ENCODE measurements at places on chromosomes 7 and 10.

GRCh38 chr7:117793521-117793920 lies 79.7 kb downstream of the CTTNBP2 start:
- DNase-seq, result no peak

DNA sequence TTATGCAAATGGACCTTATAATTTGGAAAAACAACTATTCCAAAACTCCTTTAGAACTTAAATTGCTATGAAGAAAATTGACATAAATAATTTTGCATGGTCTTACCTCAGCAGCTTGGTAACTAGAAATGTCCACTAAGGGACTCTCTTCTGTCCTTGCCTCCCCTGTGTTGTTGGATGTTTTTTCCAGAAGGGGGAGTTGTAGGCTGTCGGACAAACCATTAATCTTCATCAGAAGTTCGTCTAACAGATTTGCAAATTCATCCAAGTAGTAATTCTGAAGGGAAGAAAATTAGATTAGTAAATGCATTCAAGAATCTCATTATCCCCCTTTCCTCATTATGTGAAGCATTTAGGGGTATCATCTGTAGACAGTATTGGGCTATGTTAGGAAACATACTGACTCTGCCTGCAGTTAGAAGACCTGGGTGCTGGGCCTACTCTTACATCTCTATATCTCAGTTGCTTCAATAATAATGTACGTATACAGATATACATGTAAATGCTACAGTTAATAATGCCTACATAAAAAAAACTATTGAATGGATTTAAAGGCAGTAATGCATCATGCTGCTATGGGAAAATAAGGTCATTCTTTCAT lies 155.6 kb downstream of the PKD1L1 start:
- DNase-seq, result no peak

DNA sequence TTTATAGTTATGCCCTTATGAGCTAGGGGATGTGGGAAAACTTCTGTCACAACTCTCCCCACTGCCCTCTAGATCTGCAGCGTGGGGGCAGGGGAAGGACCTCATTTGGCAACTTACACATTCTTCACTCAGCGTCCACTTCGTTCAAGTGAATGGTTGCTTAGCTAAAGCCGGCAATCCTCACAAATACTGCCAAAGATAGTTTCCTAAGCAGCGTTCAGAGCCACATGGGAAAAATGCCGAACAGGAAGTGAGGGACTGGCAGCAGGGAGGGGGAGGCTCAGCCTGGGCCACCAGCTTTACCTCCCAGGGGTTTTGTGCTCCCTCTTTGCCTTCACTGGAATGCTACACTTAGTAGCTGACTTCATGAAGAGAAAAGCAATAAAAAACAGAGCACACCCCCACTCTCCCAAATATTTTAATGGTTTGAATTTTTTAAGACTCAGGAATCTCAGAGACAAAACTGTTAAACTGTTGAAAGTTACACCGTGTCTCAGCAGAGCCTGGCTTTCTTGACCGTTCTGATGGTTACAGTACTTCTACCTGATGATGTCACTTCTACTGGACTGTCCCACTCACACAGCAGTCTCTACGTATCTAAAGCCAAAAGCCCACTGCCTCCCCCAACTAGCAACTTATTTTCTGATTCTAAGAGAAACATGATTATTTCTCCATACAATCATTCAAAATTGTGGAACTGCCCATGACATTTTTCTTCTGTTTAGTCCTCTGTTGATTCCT lies 10.4 kb downstream of the GRM3 start:
- DNase-seq, result no peak

- DNase-seq, result no peak
Measured at GRCh38 chr7:41328131-41328530, 374.8 kb downstream of the INHBA start.

GRCh38 chr10:75487087-75487754 lies 55.8 kb downstream of the LRMDA start:
- no peak for DNase-seq

DNA sequence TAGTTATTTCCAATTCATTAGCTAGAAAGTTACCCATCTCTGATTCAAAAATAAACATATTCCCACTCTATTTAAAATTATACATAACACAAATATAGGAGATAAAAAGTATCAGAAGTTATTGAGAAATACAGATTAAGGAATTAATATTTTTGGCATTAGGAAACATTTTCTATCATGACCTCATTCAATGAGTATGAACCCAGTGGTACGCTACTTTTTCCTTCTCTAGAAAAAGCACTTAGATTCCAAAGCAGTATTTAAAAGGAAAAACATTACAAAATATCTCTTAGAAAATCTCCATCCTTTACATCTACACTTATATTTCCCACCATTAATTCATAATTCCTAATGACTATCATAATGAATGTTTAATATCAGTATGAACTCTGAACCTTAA lies 240.6 kb upstream of the GNAI1 start:
- no peak for DNase-seq

DNA sequence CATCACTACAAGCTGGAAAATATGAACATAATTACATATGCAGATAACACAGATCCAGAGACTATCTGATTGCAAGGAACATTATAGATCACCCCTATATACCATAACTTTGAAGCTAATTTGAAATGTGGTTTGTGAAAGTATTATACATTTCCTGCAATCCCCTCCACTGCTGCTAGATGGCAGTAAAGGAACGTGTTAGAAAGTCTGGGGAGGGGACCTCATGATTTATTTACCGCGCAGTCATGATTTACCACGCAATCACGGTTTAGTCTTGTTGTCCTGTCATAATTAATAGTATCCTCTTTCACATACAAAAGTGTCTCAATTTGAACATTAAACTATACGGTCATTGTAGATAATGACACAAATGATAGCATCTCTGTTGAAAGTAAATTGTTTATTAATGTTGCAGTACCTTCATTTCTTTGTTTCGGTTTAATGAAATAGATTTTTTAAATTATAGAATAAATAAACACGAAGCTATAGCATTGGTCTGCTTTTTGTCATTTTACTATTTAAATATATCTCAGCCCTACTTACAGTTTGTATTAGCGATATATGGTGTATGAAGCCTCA lies 145.3 kb upstream of the PRSS1 start:
- peak; percentile 64 for DNase-seq

DNA sequence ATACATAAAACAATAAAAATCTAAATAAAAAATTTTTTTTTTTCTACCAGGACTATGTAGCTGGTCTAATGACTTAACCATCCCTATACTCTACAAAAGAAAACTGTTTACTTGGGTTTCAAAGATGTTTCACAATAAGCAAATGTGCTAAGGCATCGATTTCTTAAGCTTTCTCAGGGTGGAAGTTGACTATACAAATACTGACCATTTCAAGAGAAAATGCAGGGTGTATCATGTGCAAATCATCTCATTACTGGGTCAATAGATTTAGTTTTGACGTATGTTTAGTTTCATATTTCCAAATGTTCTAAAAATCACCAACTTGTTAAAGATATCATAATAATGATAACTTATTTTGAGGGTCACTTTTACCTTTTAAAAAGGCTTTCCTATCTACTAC lies 7.5 kb downstream of the NRP1 start:
- DNase-seq, result no peak

DNA sequence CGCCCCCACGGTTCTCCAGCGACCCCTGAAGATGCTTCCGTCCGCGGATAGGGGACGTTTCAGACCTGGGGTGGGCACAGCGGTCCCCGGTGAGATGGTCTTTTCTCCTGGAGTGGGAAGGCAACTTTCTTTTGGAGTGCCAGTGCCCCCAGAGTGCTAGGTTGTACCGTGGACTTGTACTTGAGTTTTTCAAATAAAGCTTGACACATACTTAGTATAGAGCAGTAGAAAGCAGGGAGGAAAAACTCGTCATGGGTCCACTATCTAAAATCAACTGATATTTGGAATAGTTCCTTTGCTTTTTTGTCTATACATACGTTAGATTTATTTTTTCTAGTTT lies 28.4 kb downstream of the RBM20 start:
- no peak for DNase-seq

DNA sequence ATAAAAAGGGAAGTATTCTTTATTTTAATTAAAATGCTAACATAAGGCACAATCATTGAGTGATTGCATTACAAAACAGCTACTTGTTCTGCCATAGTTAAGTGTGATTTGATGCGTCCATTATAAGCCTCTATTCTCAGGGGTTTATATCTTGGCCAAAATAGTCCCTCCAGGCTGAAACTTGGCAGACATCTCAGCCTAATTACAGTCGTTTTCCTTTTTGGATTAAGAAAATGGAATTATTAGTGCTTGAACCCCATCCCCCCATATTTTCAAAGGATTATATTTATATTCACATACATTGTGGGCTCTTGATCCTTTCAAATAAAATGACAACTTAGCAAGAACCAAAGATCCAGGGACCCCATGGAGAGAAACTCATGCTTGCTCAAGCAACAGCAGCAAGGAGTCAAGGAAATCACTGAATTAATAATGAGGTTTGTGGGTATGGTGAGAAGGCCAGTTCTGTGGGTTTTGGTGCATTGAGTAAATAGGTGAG lies 66.7 kb upstream of the NEUROD6 start:
- DNase-seq, result no peak

DNA sequence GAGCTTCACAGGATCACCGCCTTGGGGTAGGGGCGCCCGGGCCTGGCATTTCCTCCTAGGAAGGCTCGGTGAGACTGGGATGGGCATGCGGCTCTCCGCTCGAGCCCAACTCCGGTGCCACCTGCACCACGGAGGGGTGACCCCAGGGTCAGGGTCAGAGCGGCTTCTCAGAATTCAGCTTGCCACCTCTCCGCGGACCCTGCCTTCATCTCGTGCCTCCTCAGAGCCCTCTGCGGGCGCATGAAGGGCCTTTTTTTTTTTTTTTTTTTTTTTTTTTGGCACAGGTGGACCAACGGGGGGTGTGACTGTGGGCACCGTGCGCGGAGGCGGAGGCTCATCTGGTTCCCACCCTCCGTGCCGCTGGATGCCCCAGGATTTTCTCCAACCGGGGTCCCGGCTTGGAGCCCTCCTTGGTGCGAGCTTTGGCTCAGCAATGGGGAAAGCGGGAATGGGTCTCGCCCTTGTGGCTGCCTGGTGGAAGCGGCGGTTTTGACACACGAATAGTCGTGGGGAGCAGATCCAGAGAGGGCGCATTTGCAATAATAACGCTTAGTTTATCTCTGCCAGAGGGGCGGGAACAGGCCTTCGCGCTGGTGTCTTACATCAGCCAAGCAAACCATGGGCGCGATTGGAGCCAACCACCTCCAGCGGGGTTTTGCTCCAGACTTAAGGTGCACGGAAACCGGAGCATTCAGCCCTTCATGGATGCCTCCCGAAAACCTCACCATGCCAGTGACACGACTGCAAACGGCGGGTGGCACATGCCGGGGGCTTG lies 5.0 kb upstream of the TNRC18 start:
- peak; percentile 87 for DNase-seq

GRCh38 chr7:133514551-133514950 lies 261.7 kb downstream of the EXOC4 start:
- DNase-seq, result no peak

DNA sequence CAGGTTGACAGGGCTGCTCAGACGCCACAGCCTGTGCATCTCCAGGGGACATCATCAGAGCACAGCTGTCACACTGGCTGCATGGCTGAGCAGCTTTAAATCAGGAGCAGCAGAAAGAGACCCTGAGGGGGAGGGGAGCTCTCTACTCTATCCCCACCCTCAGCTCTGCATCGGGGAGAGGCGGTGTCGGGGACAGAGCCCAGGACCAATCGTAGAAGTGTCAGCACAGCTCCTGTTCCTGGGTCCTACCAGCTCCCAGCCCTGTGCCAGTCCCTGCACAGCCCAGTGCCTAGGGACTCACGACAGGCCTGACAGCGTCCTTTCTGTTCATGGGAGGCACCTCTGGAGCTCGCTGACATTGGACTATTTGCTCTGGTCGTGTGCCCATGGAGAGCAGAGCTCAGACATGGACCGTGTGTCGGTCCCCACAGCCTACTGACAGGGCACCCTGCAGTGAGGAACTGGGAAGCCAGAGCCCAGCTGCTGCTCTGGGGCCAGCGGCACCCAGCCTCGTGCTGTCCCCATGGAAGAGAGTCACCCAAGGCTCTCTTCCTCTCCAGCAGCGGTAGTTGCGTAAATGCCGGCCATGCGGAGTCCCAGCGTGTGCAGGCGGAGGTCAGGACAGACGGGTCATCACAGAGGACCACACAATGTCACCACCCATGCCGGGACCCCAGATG lies 20.4 kb upstream of the ANTXRL start:
- no peak for DNase-seq

GRCh38 chr10:69629519-69629896 lies 539 bp upstream of the FAM241B start:
- no peak for DNase-seq

DNA sequence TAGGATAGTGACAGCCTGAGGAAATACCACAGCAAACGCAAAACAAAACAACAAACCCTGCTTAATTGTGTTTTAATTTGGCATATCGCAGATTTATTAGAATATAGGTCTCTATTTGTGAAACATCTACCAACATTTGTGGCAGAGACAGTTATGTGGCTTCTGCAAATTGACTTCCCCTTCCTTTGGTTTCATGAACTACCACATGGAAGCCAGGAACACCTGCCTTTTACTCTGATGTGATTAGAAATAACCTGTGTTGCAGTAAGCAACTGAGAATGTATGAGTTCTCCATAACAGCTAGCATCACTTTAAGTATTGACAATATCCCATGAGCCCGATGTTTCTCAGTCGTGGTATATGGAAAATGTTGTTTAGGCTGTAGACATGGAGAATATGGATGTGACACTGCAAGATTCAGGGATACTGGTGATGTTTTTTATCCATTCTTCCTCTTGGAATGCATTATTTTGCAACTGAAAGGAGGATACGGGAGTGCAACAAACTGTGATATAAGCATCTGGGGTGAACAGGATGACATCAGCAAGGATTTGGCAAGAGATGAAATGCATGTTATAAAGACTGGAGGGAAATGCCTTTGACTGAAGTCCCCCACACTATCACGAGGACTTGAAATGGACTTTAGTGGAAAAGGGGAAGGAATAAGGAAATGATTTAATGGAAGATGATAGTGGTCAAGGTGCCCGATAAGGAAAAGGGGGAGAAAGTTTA lies 95.9 kb downstream of the CUBN start:
- no peak for DNase-seq

DNA sequence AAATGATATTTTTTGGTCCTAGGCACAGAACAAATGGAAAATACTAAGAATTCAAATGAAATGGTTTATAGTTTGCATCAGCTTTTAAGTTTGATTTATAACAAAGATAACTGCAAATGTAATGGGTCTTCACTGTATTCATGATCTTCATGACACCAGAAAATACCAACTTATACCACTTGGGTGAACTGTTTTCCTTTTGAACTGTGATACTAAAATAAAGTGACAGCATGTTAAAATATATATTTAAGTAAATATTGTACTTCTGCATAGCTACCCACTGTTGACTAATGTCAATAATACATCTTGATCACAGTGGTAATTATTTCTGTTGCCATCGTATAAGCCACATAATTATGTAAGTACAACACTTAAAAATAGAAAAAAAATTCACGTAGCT lies 442.0 kb upstream of the ANKRD30A start:
- no peak for DNase-seq

Measured in fibroblast of the conjunctiva (primary cell).